Islet precursor cell (in vitro differentiated cells): ENCODE measurements at places on chromosomes 7 and 10.

DNA sequence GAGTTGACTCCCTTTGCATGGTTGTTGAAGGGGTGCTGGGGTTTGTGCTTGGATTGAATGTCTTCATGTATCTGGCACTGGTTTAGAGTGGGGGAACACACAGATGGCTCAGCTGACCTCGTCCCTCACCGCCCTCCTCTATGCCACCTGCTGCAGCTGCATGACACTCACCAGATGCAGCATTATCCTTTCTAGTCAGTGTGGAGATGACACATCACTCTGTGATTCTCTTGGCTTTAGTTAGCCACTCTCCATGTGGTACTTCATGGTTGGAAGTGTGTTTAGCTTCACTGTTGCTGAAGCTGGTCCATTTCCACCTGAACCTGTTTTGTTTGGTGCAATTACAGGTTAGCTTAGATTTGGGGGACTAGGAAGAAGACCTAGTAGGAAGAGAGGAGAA is 56.3 kb upstream of the BMPER start:
- DNase-seq: no peak

DNA sequence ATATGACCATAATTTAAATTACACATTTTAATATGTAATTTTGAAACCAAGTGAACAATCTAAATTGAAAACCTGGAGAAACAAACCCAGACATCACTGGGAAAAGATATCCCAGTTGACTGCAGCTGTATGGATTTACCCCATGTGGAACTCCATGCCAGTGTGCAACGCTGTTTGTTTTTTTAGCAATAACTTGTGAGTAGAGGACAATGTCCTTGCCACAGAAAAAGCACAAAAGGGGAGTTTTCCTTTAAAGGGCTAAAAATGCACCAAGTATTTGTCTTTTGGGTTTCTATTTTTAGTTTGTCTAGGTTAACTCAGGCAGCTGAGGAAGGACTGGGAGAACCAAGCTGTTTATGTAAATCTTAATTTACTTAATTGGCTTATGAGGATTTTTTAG is 15.1 kb upstream of the COL17A1 start:
- DNase-seq: no peak

DNA sequence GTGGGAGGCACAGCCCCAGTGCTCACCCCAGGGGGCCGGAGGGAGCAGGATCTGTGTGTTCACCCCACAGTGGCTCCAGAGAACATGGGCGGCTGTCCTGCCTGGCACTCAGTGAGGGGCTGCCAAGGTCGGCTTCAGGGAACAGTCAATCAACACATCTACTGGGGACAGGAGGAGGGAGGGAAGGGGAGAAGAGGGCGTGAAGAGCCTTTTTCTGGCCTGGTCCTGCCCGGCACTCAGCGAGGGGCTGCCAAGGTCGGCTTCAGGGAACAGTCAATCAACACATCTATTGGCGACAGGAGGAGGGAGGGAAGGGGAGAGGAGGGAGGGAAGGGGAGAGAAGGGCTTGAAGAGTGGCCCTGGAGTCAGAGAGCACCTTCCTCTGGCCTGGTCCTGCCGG is 184.9 kb downstream of the ADARB2 start:
- DNase-seq: no peak

- DNase-seq: no peak
These were observed 181.0 kb downstream of the GATA3 start for GRCh38 chr10:8235253-8236027.

GRCh38 chr10:5565671-5566581 is 41.2 kb downstream of the CALML3 start:
- peak; percentile 76 for DNase-seq

DNA sequence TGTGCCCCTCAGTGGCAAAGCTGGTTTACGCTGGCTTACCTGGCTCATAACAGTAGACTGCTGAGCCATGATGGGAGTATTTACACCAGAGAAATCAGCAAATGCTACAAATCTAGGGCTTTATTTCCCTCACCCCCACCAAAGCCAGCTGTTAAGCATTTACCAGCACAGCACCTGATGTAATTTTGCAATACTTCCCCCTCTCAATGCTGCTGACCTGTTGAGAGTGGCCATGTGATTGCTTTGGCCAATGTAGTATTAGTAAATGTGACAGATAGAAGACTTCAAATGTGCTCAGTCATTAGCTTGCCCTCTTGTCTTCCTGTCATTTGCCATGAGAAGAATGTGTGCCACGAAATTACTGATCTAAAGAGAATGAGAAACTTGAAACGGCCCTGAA is 46.6 kb downstream of the HERPUD2 start:
- no peak for DNase-seq

DNA sequence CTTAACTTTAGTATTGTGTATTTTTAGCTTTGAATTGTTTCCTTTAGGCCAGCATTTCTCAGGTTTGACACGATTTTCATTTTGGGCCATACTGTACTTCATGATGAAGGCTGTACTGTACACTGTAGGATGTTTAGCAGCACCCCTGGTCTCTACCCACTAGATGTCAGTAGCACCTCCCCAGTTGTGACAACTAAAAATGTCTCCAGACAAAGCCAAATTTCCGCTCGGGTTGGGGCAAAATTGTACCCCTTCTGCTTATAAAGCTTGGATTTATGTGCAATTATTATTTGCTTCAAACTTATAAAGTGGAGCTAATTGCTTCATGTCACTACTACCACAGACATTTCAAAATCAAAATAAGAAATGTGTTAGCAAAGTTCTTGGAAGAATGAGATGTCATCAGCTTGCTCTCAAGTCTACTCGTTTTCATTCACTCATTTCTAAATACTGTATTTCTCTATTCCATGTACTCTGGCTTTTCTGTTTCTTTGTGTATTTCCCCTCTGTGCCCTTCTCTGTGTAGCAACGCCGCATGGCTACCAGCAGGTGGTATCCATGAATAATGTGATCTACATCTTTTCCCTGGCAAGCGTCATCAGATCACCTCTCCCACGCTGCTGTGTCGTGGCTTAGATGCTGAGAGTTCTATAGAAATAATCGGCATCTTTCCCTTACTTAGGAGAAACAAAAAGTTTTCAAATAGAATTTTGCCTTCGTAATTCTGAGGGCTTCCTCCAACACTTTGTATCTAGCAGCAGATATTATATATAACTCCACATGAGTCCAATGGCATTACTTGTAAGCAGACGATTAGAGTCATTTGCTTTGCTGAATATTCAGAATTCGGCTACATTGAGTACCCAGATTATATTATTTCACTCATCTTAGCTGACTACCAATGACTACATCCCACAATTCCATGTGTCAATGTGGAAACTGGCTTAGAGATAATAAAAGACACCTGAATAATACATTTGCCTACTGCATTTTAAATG is 47.8 kb upstream of the CALCR start:
- DNase-seq: peak; percentile 65

DNA sequence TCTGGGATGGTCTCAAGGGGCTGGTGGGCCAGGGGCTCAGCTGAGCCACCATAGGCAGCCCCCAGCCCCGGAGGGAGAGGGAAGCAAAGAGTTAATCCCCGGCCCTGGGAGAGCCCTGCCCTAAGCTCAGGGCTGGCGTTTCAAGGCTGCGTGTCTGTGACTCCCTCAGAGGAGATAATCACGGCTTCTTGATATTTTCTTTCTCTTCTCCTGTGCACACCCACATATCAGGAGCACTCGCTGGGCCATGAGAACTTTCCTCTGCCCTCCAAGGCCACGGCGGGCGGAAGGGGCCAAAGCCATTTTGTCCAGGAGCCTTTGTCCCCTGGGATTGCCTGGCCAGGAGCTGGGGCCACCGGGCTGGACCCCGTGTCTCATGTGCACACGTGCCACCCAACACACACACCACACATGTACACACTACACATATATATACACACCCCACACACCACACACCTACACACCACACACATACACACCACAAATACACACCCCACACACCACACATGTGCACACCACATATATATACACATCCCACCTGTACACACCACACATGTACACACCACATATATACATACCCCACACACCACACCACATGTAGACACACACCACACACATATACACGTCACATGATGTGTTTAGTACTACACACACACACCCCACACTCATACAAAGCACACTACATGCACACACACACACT is 16.9 kb downstream of the VENTX start:
- DNase-seq: no peak

DNA sequence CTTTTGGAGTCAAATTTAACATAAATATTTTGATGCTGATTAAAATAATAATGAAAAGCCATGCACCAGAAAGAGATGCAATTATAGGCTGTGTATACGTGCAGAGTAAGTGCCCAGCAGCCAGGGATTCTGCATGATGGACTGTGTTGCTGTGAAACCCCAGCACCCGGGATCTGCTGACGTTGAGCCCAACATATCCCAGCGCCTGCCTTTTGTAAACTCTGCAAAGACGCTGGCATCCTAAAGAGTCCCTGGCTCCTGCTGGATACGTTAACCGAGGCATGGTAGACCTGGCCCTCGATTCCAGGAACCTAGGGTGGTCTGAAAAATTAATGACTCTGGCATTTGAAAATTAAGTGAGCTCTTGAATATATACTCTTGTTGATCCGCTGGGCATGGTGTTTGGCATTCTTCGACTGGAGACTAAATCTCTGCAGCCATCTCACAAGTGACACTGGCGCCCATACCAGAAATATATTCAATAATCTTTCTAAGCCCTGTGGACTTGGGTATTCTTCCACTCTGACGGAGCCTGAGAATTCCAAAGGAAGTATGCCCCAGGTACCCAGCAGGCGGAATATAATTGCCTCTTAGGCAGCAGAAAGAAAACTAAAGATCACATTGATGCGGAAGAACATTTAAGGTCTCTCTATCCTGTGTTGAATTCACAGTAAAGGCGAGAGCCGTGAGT is 191.2 kb upstream of the SH2B2 start:
- DNase-seq: no peak

DNA sequence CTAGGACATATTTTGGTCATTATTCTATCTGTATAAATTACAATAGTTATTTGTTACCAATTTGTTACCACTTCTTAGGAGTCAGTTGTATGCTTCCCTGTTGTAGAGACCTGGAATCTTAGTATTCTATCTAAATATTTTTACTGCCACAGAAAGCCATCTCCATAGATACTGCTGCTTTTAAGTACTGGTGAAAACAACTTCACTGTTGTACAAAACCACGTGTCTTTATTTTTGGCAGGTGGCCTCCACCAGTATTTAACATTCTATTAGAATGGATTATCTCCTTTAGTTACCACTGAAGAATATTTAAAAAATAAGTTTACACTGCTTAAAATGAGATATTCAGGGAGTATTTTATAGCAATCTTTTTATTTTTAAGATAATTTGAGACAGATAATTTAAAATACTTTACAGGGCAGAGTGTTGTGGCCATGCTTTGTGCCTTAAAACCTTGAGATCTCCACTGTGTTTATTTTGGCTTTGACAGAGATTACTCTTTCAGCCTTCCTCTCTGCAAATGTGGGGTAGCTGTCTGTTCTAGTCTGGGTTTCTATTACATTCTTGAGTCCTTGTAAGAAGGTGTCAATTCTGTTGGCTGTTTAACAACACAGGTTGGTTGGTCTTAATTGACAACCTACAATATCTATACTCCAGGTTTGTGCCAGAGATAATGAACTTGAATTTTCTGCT is 185.6 kb downstream of the LRRC4 start:
- no peak for DNase-seq

DNA sequence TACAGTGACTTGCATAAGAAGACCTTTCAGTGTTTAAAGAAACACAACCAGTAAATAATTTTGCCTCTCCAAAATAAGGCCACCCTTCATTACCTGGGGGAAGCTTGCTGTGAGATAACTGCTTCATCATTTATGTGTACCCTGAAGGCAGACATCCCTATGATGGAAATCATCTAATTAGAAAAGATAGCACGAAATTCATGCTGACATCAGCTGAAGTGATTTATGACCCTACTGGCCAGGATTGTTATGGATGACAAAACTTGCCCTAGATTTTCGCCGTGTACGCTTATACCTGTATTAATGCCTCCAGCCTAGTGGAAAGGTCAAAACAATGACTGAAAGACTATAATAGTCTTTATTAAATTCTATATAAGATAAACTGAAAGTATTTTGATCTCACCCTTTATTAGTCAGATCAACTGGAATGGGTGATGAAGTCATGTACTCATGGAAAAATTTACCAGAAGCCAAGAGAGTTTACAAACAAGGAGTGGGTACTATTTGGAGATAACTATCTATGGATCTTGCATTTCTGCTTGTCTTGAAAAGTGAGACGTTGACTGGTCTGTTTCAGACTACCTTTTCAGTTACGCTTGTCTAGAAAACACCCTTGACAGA is 114.2 kb downstream of the PPP1R3A start:
- DNase-seq: no peak

DNA sequence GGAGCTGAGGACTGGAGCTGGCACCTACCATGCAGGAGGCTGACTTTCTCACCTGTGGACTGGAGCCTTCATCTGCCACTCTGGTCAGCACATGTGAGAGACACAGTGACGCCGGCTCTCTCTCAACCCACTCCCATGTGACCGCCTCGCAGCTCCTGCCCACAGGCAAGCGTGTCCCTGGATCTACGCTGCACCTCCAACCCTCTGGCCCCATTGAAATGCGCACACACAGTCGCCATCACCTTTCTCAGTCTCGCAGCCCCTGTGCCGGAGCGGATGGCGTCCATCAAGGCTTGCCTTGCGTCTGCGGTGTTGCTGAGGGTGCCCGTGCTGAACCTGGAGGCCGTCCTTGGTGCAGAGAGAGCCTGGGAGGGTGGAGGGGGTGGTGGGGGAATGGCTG is 242.2 kb upstream of the GRB10 start:
- DNase-seq: no peak

DNA sequence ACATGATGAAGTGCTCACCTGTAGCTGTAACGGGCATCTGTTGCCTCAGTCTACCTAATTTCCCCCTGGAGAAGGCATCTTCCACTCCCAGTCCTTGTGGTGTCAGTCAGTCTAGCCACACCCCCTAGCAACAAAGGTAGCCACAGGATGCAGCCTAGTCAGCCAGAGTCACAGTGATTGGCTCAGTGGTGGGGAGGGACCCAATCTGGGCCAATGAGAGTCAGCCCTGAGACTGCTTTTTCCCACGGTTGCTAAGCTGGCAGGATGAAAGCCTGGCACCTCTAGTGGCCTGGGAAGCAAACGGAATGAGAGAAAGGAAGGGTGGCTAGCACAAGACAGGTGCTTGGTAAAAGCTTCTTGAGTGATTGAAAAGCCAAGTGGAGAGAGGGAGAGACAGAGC is 118.6 kb downstream of the SH3PXD2A start:
- DNase-seq: peak; percentile 83

- DNase-seq: no peak
These were observed 116.8 kb downstream of the MAD1L1 start for GRCh38 chr7:2115760-2116447.

DNA sequence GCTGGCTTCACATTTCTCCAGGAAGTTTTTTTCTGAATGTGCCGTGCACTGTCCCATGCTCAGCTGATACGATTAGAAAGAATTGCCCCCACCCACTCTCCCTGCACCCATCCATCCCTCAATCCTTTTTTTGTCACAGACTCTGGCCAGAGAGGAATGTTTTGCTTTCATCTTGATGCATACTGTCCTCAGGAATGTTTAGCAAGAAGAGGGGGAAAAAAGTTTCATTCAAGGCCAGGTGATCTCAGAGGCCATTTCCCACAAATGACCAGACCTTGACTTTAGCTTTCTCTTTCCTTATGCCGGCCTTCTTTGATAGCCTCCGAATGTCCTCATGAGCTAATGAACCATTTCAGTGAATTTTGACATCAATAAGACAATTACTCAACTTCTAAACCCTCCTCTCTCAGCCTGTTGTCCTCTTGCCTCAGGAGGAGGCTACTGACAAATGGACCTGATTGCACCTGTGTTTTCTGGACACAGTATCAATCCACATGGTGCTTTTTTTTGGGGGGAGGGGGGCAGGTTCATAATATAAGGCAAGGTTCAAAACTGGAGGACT is 105.0 kb upstream of the KLF6 start:
- DNase-seq: peak; percentile 94

GRCh38 chr7:96638669-96639068 is 71.0 kb downstream of the SEM1 start:
- no peak for DNase-seq
